ENCODE measurements at places on chromosomes 3 and 15.

GRCh38 chr15:65372787-65373067 is 5.1 kb downstream of the IGDCC3 start:
- no peak for DNase-seq

DNA sequence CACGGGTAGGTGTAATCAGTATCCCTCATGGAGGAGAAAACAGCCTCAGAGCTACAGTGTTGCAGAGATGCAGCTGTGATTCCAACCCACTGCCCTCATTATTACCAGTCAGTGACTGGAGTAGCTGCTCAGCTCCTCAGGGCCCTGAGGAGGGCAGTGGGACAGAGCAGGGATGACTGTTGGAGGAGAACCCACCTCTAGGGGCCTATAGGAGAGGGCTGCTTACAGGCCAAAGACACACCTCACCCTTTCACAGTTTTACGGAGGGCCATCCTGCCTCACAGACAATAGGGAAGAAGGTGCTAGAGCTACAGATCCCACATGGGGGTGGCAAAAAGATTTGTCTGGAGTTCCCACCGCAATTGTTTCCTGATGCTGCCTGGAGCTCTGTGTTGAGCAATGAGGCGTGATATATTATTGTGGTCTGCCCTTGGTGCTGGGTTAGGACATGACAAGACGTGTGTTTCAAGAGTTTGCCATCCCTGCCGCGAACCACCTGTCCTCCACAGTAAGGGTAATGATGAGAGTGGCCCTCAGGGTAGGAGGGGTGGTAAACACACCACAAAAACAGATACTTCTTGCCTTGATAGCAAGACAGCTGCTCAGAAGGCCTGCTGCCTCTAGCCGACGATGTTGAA is 140.5 kb upstream of the TPM1 start:
- no peak for DNase-seq

GRCh38 chr3:140276703-140277102 is 341.7 kb downstream of the CLSTN2 start:
- DNase-seq, result no peak

- DNase-seq, result no peak
These were observed 288.5 kb downstream of the VGLL3 start for GRCh38 chr3:86702381-86702958.

- DNase-seq, result no peak
These were observed 716 bp downstream of the CPEB1 start for GRCh38 chr15:82646250-82647044.

GRCh38 chr15:50710585-50710984 is 24.0 kb upstream of the TRPM7 start:
- no peak for DNase-seq

DNA sequence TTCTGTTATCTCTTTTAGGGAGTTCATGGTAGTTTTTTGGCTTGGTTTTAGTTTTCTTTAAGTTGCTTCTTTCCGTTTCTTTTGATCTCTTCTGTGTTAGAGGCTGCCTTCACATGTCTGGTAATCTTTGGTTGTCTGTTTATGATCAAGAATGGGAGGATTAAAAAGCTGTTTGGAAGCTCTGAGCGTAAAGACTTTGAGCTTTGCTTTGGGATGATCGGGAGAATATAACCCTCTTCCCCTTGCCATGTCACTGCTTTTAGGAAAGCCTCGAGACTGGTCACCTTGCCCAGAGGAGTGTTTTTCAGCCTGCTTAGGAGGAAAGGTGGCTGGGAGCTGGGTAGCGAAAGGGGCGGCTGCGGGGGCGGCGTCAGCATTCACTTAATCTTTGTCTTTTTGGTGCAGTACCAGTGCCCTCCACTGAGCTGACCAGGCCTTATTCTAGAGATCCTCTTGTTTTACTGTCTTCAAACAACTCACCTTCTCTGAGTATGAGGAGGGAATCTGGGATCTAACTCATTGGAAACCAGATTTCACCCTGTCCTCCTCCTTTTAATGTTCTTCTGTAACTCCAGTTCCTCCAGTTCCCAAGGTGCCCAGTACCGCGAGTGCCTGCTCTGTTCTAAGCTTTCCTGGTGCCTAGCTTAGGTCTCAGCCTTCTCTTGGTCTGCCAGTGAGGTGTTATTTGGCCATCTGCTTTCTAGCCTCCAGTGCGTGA is 15.5 kb downstream of the TATDN2 start:
- DNase-seq, result no peak

- no peak for DNase-seq
These were observed 124.2 kb downstream of the SLC25A26 start for GRCh38 chr3:66344848-66345578.

DNA sequence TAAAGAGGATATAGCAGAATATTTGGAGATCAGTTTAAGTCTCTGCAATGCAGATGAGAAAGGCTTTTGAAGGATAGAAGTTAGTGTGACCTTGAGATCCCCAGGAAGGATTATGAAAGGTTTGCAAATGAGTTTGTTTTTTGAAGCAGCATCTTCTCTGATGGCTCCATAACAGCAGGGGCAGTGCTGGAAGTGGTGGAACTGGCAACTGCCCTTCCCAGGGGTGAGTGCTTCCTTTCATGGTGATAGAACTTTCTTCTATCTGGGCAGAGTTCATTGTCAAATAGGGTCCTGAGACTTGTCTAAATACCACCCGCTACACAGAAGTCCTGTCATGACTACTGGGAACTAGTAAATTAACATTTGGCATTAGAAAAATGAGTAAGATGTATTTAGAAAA is 314.2 kb upstream of the MCTP2 start:
- no peak for DNase-seq

DNA sequence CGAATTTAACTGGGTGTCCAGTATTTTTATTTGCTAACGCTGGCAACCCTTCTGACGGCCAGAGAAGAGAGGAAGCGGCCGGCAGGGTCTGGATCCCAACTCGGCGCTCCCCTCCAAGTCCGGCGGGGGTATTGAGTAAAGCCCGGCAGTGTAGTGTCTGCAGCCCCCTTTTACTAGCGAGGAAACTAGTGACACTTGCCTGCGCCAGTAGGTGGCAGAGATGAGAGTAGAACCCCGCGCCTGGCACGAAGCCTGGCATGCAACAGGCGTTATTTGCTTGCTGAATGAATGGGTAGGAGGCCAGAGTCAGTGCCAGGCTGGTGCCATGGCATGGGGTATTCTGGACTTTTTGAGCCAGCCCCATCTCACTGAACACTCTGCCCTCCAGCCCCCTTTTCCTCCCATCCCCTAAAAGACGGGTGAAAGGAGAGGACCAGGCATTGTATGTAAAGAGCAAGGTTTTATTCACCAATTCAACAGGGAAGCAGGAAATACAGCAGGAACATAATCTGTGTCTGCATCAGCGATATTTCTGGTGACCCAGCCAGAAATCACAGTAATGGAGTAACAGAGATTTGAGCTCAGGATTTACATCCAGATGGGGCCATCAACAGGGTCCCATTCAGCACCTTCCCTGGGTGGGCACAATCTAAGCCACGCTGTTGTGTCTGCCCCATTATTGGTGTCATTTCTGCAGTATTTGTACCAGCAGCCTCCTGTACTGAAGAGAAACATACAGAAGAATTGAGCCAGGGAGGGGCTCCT is 788 bp upstream of the WDR73 start:
- DNase-seq, result peak; percentile 90

DNA sequence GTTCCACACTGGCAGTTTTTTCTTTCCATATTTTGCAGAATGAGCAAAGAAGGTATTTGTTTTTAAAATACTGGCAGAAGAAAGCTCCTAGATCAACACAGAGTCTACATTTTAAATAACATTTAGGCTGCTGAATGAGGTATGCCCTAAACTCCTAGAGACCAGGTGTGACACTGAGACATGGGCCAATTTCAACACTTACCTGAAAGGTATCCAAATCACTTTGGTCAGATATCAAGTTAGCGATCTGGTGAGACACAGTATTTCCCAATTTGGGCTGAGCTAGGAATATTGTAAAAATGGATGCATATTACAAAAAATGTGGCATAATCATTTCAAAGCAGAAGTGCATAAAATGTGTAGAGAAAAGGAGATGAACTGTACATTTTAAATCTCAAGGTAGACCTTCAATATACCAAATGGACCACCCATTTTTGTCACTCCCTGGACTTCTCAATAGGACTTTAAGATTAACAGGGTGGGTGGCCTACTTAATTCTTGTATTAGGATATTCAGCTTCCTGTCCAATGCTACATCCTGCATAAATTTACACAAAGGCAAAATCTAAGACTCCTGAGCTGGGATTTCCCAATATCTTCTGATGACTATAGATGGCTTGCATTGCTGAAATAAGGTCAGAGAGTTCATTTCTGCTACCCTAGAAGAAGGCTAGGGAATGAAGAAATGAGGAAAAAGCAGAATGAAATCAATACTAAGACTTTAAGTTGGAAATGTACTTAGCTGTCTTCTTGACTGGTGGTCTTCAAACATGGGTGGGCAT is 487.8 kb downstream of the FOXP1 start:
- no peak for DNase-seq

- DNase-seq, result no peak
These were observed 509.3 kb upstream of the CFAP20DC start for GRCh38 chr3:59558906-59559720.

DNA sequence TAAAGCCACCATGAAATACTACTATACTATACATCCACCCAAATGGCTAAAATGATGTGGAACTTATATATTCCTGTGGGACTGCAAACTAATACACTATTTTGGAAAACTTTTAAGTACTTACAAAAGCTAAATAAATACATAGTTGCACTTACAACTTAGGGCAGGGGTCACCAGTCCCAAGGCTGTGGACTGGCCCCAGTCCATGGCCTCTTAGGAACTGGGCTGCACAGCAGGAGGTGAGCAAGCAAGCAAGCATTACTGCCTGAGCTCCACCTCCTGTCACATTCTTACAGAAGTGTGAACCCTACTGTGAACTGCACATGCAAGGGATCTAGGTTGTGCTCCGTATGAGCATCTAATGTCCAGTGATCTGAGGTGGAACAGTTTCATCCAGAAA is 18.1 kb downstream of the PIGB start:
- DNase-seq, result no peak

GRCh38 chr15:48273049-48273448 is 58.2 kb upstream of the DUT start:
- no peak for DNase-seq

- DNase-seq, result no peak
These were observed 2.6 kb upstream of the CHL1 start for GRCh38 chr3:194001-194400.

DNA sequence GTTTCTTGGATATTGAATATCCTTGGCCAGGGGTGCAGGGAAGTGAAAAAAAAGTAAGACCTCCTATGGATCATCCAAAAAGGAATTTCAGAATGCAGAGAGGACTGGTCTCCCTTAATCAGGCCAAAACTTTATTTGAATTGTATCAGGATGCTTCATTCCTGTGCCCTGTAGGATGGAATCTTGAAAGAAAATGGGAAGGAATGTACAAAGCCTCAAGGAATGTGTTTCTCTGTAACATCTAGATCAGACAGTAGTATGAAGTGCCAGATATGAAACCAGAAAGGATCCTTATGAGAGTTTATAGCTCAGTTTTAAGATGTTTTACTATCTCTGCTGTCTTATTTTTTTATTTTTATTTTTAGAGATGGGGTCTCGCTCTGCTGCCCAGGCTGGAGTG is 6.5 kb upstream of the GSK3B start:
- no peak for DNase-seq

- DNase-seq, result no peak
These were observed 140.7 kb downstream of the MECOM start for GRCh38 chr3:169522595-169523529.

DNA sequence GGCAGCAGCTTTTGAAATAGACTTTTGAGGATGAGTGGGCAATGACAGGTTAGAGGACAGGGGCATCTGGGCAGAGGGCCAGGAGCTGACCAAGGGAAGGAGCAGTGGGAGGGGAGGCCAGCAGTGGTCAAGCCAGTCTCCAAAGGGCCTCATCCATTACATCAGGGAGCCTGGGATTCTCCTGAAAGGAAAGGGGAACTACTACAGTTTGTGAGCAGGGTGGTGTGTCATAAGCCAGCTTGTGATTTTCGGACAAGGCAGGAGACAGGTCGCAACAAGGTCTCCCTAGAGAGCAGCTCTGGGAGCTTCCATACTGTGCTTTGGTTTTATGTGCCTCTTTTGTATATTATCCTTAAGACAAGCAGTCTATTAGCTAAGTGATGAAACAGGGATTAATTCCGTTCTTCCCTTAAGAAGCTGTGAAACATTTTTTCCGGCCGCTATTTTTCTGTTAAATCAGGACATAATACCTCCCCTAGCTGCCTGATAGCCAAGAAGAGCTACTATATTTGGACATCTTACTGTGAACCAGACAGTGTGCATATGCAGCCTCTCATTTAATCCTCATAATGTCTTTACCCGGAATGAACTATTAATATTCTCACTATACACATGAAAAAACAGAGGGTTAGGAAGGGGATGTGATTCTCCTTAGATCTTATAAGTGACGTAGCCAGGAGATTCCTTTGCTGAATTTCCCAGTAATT is 46.4 kb downstream of the C2CD4B start:
- DNase-seq, result no peak

- no peak for DNase-seq
These were observed 101.6 kb downstream of the CGNL1 start for GRCh38 chr15:57477736-57478522.

GRCh38 chr15:97545799-97546198 is 414.7 kb upstream of the ARRDC4 start:
- no peak for DNase-seq

- DNase-seq, result no peak
These were observed 251.1 kb downstream of the ULK4 start for GRCh38 chr3:41710646-41711388.

- DNase-seq, result no peak
These were observed 310.4 kb downstream of the ERC2 start for GRCh38 chr3:56157693-56158362.

GRCh38 chr3:187906416-187906815 is 161.1 kb upstream of the BCL6 start:
- no peak for DNase-seq

- DNase-seq, result no peak
These were observed 23.0 kb downstream of the HACL1 start for GRCh38 chr3:15578289-15578867.

DNA sequence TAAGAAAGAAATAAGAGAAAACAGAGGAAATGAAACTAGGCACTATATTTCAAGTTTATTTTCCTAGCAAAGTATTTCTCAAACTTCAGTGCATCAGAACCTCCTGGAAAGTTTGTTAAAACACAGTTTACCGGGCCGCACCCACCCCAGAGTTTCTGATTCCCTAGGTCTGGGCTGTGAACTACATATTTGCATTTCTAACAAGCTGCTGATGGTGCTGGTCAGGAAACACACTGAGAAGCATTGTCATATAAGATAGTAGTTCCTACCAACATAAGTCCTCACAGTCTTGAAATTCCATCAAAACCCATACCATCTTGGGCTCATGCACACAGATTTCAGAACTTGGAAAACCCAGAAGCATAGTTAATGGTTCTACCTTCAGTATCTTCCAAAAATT is 8.3 kb downstream of the SLC9A9 start:
- no peak for DNase-seq

DNA sequence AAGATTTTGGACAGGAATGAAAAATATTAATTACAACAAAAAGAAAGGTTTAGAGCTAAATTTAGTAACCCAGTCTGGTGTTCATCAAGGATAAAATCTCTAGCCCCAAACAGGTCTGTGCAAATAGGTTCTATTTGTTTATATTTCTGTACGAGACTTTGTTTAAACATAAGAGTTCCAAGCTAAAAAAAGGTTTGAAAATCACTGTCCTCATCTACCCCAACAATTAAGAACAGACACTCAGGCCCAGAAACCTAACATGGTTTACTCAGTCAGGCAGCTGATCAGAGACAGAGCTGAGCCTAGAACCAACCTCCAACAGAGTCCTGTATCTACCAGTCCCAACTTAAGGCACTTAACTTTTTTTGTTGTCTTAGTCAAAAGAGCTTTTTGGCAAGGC is 49.3 kb downstream of the SNX4 start:
- DNase-seq, result no peak
